ENCODE measurements at places on chromosomes 1 and 21. TPM values are rescaled to one million over a fixed set of nuclear protein-coding genes. Genes with fewer than 3 reads are reported as not detected.

DNA sequence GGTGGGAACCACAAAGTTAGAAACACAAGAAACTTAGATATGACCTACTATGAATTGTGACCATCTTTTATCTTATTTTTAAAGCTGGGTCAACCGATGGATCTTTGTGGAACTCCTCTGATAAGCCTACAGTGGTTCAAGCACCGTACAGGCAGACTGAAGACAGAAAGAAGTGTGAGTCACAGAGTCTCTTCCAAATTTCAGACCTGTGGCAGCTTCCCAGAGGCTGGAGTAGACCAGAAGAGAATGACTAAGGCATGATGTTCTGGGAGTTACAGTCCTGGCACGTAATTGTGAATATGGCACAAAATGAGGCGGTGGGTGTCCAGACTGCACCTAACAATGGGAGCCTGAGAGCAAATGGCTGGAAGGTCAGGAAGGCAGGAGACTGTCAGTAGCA lies 70.0 kb downstream of the LMO4 start:
- DNase-seq: no peak

DNA sequence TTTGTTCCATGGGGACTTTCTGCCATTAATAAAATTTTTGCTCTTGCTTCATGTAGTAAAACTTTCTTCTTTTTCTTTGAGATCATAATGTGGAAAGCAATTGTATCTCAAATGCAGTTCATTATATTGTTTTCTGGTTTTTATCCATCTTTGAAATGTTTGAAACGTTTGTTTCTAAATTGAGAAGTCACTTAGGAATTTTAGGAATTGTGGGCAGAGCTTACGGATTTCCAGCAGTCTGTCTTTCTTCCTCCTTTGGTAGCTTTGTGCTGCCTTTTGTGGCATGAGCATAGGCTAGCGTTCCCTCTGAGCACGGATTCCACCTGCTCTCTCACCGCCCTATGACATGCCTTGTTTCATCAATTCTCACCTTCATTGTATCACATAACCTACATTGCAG lies 2.9 kb upstream of the ST6GALNAC5 start:
- DNase-seq: no peak

- no peak for DNase-seq
Observed at GRCh38 chr1:234843946-234844345, 234.0 kb upstream of the IRF2BP2 start.

DNA sequence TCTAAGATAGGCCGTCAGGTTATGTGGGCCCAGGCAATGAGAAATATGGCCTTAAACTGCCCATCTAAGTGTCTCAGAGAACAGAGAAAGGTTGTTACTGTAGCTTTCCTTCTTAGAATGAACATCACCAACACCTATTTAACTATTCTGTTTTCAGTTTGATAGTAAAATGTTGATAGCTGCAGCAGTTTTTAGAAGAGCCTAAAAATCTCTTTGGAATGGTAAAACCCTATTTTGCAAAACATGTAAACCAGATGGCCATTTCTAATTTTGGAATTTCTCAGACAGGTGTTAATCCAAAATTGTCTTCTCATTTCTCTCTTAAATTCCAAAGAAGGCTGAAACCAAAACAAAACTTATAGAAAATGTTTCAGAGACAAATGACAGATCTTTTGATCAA lies 57.5 kb downstream of the DIPK1A start:
- DNase-seq: no peak

DNA sequence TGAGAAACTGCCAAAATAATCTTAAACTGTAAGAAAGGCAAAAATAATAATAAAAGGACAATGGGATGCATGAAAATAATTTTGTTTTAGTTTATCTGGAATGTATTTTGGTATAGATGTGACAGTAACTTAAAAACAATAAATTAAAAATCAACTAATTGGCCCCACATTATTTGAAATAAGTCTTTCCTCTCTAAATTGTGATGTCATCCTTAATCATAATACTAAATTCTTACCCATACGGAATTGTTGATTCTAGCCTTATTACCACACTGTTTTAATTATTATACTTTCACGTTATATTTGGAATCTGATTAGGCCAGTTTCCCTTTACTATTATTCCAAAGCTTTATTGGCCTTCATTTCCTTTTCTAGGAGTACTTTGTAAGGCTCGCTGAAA lies 7.7 kb downstream of the DESI2 start:
- no peak for DNase-seq

DNA sequence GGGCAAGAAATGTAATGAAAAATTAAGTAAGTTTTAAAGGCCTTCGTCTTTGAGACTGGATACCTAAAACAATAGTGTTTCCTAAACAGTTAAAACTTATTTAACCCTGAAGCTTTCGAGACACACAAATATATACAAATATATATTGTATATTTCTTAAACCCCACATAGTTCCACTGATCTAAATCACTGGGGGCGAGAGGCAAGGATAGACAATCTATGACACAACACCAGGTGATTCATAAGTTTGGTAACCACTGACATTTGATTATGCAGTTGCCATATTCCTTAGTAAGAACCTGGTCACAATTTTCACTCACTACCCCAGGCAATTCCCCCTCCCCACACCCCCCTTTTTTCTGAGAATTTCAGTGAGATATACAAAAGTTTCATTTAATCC lies 55.3 kb upstream of the BOLA1 start:
- no peak for DNase-seq

CCDC30 gene
- total RNA-seq: 8.9 TPM

DNA sequence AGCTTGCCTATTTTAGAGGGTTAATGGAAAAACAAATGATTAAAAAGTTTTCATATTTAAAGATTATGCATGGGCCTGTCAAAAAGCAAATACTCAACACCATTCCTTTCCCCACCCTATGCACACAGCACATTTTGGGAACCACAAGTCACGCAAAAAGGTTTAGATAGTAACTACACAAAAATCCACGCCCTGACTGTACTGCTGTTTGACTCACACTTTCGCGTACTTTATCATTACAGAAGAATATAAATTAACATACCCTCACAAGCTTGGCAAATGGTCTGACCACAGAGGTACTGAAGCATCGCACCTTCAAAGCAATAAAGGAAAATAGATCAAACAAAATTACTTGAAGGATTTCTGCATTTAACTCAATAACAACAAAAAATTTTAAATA lies 1.4 kb downstream of the ATP5PO start:
- DNase-seq: peak; percentile 15
